ENCODE measurements at places on chromosomes 1 and 21.

DNA sequence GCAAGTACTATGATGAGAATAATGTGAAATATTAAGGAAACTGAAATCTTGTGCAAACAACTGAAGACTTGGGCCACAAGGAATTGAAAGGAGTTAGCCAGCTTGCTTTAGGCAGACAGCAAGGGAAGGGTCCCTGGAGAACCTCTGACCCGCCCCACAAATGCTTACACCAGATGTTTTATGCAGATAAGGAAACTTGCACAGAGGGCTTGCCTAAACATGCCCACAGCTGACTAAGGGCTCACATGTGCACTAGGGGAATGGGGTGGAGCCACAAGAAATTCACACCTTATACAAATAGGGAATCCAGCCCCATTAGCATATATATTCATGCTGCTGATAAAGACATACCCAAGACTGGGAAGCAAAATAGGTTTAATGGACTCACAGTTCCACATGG is 86.1 kb upstream of the CYYR1 start:
- DNase-seq, result no peak

GRCh38 chr1:205438213-205439158 is 16.6 kb upstream of the LEMD1 start:
- DNase-seq, result no peak

- DNase-seq, result no peak
These were observed 54.6 kb upstream of the SAMSN1 start for GRCh38 chr21:14600569-14601297.

GRCh38 chr1:227913764-227914721 is 33.7 kb downstream of the WNT9A start:
- DNase-seq, result no peak

GRCh38 chr1:79603843-79604242 is 597.3 kb upstream of the ADGRL4 start:
- DNase-seq, result no peak

- no peak for DNase-seq
These were observed 219.2 kb downstream of the PTPRC start for GRCh38 chr1:198858033-198858432.

DNA sequence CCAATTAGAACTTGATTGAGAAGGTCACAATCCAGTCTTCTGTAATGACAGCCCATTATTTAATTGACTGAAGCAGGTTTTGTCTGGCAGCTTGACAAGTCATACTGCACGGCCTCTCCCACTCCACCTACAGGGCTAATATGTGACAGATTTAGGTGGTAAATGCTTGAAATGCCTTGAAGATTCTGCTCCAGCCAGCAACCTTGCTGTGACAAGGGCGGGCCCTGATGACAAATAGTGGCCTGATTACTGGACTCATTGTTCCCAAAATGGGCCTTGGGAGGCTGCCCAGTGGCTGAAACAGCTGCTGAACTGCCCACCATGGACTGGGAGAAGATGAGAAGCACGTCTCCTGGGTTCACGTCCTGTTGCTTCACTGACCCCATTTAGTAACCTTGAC is 30.0 kb upstream of the CRNN start:
- DNase-seq, result no peak

GRCh38 chr1:164748253-164748899 is 189.4 kb downstream of the PBX1 start:
- DNase-seq, result no peak

DNA sequence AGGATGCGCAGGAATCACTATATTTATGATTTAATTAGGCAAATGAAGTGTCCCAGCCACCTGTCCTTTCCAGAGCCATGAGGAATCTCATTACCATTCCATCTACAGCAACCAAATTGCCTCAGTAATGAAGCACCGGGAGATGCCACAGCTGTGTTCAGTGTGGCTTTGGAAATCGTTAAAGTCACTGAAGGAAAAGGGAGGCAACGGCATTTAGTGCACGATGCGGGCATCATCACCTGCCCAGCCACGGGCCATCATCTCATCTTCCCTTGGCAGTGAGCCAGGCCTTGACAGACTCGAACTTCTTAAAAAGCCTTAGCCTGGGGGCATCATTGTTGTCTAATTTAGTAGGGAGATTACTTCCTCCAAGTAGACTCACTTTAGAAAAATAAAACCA is 67.8 kb downstream of the CNIH3 start:
- DNase-seq, result no peak

- DNase-seq, result no peak
These were observed 109.1 kb upstream of the OLIG2 start for GRCh38 chr21:32916522-32917099.

GRCh38 chr1:179095377-179095776 is 13.5 kb downstream of the TOR3A start:
- no peak for DNase-seq

DNA sequence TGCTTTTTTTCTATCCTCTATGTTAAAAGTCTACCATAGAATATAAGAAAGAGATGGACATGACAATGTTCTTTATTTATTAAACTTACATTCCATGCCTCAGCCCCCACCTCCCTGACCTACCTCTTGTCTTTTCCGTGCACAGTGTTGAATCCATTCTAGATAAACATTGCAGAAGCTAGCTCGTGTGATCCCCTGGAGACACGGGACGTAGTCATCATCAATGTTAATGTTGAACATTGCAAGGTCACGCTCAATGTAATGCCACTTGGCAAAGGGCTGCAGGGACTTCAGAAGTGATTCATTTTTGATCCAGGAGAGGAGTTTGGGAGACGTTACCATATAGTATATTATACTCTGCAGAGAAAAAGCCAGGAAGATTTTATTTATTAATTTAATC is 66.4 kb downstream of the NTPCR start:
- no peak for DNase-seq

GRCh38 chr1:185843297-185843869 is 109.2 kb downstream of the HMCN1 start:
- DNase-seq, result no peak

DNA sequence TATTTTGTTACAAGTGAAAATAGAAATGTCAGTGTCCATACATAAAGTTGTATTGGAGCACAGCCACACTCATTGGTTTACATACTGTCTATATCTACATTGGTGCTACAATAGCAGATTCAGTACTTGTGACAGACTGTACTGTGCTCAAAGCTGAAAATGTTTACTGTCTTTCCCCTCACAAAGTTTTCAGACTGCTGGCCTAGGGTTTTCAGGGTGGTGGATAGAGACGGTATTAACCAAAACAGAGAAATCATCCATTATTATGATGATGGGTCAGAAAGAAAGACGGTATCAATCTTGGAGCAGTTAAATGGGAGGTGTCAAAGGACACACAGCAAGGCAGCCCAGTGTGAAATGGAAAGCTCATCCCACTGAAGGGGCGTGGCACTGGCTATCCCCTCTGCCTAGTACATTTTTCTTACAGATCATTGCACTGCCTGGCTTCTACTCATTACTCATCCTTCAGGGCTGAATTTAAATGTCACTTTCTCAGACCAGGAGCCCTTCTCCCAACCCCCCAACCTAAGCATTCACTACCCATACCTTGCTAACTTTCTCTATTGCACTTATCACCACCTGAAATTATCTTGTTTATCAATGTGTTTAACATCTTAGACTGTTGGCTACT is 10.2 kb downstream of the JAK1 start:
- DNase-seq, result no peak

DNA sequence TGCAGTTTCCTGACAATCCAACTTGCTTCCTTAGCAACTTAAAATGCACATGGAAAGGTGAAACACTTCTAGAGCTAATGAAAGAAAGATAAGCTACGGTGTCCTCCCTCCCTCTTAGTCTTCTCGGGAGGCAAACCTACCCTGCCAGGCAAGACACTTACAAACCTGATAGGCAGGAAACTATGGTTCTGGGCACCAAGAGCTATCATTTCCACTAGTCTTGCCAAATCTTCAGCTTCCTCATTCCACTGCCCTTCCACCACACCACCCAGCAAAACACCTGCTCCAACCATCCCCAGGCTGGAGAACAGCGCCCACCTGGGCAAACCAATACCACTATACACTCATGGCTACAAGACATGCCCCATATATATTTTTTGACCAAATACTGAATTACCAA is 15.2 kb downstream of the NDC1 start:
- no peak for DNase-seq

DNA sequence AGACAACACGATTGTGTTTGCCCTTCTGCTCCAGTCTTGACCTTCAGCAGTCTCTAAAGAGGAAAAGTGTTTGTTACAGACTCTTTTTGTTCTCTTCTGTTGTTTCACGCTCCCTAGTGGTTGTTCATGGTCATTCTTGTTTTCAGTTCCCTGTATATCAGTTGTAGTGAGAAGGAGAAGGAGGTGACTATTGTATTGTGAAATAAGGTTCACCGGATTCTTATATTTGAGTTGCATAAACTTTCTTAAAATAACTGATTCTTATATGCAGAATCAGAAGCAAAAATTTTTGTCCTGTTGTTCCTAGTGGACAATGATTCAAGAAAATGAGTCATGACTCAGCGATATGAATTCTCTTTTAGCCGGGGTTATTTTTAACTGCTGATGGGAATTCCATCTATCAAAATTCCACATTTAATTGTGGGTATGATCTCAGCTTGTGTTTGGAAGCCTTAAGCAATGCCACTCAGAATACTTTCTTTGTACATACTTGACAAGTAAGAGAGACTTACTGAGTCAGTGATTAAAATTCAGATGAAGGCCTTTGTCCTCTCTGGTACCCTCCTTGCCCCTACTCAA is 152.2 kb downstream of the CLEC20A start:
- no peak for DNase-seq

- DNase-seq, result no peak
These were observed 14.2 kb downstream of the RGS8 start for GRCh38 chr1:182670032-182670749.

GRCh38 chr1:61282387-61282786 is 200.0 kb downstream of the NFIA start:
- DNase-seq, result no peak

- no peak for DNase-seq
These were observed 2.3 kb upstream of the DMRTA2 start for GRCh38 chr1:50425376-50426107.
